Dorsolateral prefrontal cortex (tissue), 122 donors: ENCODE measurements at places on chromosomes 11 and 22.
A peak's percentile ranks its signal among the peaks of the same experiment; 100 is the strongest.

DNA sequence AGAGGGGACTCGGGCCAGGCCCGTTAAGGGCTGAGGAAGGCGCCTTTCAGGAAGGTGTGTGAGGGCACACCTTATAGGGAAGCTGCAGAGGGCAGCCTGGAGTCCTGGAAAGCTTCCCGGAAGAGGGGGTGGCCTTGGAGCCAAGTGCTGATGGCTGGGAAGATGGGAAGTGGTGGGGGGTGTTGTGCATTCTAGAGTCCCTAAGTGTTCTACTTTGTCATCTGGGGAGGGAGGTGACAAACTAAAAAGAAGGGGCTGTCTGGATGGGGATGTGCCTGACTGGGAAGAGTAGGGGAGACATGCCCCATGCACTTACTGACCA, 6.8 kb downstream of the ZDHHC8 start:
- DNase-seq = no peak

DNA sequence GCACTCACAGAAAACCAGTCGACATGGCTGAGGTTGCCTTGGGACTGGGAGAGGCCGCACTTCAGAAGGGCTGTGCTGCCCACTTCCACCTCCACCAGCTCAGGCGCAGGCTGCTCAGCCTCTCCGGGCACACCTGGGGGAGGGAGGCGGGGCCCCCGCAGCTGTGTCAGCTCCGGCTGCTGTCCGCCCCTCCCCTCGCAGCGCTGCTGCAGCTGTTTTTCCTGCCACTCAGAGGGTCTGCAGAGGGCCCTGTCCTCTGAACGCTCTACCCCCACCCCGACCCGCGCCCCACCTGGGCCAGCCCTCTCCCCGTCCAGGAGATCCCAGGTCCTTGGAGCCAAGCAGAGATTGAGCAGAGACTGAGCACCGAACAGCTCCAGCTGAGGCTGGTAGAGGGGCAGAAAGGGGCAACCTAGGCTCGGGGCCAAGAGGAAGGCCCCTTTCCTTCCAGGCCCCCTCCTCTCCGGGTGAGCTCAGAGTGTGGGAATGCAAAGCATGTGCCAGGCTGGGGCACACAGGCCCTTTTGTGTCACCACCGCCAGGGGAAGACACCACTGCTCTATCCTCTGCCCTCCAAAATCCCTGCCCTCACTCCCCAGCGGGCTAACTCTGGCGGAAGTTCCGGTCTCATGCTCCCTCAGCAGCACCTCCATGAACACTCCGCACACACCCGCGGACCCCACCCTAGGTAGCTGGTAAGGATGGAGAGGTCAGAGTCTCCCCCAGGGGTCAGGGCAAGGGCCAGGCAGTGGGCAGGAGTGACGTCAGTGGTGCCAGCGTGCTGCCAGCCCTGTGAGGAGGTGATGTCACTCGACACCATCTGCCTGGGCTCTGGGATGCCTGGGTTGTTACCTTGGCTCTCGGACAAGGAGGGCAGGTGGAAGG, 1.6 kb downstream of the MCAM start:
- DNase-seq = peak; percentile 71

- no peak for DNase-seq
Observed at GRCh38 chr11:100984668-100985067, 144.9 kb downstream of the PGR start.

DNA sequence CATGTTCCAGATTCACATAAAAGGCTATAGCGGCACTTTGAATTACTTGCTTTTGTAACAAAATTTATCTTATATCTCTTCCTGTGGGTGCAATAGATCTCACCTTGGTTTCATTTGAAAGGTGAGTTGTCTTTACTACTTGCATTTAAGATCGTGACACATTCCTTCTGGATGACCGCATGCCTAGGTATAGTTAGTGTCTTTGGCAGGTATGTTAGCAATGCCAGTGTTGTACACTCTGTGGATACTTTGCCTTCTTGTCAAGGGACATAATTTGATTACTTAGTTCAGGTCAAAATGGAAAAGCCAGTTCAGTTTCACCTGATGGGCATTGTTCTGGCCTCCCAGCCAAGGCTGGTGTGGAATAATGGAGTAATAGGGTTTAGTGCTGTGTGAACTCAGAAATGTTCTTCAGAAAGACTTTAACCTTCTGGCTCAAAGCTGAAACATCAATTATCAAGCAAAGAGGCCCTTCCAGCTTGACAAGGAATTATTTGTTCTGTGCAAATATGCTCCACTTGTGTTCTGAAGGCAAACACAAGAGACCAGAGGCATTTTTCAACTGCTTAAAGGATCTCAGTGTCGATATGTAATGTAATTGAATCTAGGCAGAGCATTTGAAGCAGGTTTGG, 64.6 kb downstream of the AMOTL1 start:
- no peak for DNase-seq

GRCh38 chr11:44941259-44942021, 9.2 kb downstream of the TP53I11 start:
- DNase-seq = no peak

DNA sequence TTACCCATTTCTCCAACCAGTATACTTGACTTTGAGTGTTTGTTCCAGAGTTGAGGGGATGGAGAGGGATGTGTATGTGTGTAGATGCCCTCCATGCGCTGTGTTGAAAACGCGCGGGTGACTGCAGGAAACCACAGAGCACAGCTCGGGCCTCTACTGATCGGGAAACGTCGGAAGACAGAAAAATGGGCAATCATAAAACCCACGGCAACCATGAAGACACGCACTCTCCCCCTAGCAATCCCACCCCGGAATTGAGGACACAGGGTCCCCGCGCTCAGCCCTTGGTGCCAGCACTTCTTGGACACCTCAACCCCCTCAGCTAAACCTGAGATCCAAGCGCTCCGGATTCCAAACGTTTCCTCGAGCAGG, 251 bp upstream of the UQCC3 start:
- DNase-seq = no peak

- DNase-seq = no peak
Observed at GRCh38 chr11:45677770-45678512, 12.5 kb upstream of the CHST1 start.

DNA sequence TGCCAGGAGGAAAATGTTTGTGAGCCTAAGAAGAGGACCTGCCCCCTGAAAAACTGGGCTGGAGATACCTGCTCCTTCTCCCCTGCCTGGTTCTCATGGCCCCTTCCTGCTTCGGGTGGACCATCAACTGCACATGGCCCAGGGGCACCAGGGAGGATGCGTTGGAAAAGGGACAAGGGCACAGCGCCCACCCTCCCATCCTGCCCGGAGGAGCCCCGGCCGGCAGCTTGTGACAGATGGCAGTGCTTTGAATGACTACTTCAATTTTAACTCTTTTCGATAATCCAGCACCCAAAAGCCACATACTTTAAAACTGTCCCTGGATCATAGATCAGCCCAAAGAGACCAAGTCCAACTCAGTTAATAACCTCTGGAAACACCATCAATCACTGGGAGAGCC, 135.8 kb upstream of the NECTIN1 start:
- DNase-seq = no peak

DNA sequence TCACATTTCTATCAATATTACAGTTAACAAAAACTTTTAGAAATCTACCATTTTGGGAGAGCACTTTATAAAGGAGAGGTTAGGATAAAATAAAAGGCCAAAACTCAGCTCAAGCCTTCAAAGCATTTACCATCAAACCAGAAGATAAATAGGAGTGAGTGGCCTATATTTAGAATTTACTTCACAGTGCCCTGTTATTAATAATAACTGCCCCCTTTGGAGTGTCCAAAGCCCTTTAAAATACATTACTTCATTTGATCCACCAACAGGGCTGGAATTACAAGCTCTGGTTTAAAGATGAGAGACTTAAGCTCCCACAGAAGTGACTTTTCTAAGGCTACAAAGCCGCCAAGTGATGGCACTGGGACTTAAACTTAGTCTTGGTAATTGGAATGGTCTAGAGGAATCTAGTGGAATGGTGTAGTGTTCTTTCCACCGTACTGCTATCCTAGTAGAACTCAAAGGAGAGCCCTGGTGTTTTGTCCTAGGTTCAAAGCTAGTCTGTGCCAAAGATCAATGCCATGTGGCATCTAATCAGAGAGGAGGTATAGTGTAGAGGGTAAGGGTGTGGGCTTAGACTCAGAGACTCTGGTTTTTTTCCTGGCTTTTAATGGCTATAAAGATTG, 21.2 kb upstream of the MTMR3 start:
- no peak for DNase-seq
